ENCODE measurements at places on chromosomes 1 and 21.
A peak's percentile ranks its signal among the peaks of the same experiment; 100 is the strongest.

- no peak for DNase-seq
Observed at GRCh38 chr1:230159580-230159979, 92.5 kb downstream of the GALNT2 start.

DNA sequence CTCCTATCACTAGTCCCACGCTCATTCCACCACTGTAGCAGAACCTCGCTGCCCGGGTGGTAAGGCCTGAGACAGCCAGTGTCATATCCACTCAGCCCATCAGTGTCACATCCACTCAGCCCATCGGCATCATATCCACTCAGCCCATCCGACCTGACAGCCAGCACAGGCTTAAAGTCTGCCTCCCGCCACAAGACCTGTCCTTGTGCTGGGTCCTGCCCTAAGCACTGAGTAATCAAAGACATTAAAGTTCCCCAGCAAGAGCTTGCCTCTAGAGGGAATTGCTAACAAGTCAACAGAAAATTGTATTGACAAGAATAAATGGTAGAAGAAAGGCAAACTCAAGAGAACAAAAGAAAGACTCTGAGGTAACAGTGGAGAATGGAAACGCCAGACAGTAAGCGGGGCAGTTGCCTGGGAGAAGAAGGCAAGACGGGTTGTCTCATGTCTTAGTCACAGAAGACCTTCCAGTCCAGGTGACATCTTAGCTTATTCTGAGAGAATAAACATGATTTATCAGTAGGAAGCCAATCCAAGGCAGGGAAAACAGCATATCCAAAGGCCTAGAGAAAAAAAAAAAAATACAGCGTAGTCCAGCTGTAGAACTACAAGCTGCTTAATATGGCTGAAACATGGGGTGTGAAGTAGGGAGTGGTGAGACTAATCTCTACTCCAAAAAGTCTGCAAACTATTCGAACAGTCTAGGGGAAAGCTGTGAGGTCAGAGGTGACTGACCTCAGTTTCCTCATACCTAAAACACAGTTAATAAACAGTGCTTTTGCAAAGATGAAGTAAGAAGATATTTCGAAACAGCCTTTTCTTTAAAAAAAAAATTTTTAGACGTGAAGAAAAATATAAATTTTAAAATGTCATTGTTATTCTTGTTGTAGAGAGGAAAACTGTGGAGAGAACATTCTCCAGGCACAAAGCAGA is 1.1 kb downstream of the ITLN1 start:
- no peak for DNase-seq

- DNase-seq: no peak
Observed at GRCh38 chr1:19169642-19170041, 40.4 kb downstream of the UBR4 start.

GRCh38 chr21:46621457-46622182 is 13.9 kb upstream of the PRMT2 start:
- no peak for DNase-seq

- no peak for DNase-seq
Observed at GRCh38 chr1:207861442-207862177, 49.3 kb downstream of the CD34 start.

GRCh38 chr21:18245464-18245967 is 883 bp downstream of the CHODL start:
- no peak for DNase-seq

DNA sequence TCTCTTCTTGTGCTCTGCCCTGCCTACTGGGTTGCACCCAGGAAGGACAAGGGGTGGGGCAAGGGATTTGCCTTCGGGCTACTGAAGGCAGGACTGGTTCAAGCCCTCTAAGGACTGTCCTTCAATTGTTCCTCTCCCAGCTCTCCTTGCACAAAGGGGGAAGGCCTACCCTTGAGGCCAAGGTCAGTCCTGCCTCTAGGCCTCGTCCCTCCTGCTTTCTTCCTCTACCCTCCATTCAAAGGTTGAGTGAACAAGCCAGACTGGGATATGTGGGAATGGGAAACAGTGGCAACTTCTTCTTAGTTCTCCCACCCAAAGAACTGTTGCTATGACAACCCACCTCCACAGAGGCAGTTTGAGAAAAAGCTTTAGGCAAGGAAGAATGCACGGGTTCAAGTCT is 2.7 kb downstream of the LURAP1 start:
- no peak for DNase-seq

- no peak for DNase-seq
Observed at GRCh38 chr1:208682664-208683013, 438.5 kb upstream of the PLXNA2 start.

DNA sequence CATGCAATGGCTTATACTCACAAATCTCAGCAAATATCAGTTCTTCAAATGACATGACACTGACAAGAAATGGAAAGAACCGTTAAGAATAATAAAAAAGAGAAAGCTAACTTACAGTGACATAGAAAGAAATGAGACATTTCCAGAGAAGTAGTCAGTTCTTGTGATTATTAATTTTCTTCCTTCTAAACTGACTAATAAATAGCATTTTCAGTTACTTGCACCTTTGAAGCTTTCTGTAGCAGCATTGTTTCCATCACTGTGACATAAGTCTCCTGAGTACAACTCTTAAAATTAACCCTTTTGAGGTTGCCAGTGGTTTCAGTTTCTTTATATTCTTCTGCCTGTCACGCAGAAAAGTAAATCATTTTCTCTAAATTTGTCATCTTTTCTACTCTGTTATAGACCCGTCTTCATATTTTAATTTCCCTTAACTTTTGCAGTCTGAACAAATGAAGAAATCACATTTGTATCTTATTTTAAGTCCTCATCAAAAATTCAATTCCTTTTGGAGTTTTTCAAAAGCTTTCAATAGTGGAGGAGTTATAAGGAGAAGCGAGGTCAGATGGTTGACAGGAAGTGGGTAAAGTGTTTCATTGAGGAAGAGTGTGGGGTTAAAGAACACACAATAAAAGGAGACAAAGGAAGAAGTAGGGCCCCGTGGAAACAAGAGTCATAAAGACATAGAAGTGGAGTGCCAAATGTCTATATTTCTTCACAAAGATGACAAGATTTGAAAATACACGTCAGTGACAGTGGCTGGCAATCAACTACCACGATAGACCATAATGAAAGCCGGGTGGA is 57.9 kb upstream of the S1PR1 start:
- no peak for DNase-seq

DNA sequence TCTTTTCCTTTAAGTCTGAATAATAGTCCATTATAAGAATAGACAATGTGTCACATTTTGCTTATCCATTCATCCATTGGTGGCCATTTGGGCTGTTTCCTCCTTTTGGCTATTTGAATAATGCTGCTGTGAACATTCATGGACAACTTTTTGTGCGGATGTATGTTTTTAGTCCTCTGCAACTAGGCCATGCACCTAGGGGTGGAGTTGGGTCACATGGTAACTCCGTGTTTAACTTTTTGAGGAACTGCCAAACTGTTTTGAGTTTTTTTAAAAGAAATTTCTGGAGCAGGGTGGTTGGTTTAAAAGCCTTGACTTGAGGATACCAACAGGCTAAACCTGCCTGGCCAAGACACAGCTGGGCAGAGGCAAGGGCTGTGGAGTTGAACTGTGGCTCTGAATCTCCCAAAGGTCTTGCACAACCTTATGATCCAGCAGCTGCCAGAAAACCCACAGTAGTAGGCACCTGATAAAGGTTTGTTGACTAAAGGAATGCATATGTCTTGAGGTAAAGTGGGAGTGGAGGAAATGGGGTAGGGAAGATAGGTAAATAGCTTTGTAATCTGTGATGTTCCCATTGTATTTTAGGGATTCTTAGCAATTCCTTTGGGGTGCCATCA is 5.6 kb upstream of the RPTN start:
- no peak for DNase-seq

DNA sequence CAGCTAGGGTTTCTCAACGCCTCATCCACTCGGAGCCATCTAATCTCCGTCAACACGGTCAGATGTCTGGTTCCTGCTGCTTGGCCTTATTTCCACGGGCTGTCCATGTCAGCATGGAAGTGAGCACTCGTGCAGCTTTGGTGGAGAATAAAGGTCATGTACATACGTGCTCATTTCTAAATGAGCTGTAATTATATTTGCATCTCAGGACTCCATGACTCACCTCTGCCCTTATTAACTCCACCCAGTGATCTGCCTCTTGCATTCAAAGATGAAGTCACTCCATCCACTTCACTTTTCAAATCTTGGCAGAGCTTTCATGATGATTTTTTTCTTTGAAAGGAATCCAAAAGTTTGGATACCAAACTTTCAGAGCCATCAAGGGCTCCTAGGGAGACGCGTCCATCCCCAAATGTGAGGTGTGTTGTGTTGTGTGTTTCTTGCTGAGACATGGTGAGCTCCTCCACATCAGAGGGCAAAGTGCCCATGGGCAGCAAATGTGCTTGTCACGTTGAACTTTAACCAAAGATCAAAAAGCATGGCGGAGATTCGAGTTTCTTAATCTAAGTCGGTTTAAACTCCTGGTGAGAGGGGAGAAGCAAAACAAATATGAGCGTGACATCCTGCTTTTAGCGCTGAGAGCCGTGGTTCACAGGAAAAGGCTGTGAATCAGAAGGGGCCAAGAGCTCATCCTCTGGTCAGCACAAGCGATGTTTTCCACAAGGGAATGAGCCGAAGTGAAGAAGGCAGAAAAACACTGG is 68.6 kb upstream of the ERRFI1 start:
- no peak for DNase-seq

- no peak for DNase-seq
Observed at GRCh38 chr21:39384674-39385298, 35.9 kb upstream of the HMGN1 start.

DNA sequence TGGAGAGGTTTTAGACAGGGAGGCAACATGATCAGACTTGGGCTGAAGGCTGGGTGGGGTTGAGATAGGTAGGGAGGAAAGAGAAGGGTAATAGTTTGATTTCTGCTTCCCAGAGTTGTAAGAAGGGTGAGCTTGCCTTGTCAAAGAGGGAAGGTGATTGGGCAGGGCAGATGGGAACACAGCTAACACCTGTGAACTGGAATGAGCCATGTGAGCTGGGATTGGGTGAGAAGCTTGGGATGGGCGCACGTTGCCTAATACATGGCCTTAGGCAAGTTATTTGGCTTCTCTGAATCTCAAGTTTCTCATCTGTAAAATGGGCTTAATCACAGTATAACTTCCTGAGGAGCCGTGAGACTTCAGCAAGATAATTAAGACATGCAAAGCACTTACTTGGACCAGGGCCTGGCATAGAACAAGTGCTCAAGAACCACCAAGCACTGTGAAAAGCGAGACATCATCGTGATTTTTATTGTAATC is 33.8 kb upstream of the ID3 start:
- DNase-seq: no peak

- DNase-seq: no peak
Observed at GRCh38 chr1:29236712-29237128, 398 bp downstream of the PTPRU start.

DNA sequence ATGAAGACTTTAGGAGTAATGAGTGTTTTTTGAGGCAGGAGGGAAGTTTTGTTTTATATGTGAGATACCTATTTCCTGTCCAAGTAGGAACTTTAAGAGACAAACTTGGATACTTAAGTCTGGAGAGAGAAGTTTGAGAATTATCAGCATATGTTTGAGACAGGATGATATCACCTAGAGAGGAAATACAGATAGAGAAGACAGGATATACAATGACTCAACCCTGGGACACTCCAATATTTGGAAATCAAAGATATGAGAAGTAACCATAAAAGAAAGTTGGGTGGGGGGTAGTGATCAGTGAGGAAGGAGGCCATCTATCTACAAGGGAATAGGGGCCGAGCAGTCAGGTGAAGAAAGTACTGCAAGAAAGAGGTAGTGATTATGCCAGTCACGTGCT is 6.5 kb downstream of the LCE7A start:
- no peak for DNase-seq

DNA sequence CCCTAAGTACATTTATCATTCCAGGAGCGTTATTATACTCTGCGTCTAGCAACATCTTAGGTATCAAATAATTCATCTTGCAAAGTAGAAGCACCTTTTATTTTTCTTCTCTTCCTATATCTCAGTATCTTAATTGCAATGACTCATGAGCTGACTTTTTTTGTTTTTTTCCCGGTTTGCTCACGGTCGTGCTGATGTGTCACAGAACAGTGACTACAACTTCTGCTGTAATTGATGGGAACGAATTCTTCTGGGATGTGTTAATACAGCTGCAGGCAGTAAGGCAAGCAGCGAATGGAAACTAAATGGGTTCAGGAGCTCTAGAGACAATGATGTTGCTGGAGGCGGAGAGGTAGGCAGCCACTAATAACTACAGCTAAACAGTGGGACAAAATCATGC is 89.8 kb upstream of the TMPRSS15 start:
- DNase-seq: no peak

DNA sequence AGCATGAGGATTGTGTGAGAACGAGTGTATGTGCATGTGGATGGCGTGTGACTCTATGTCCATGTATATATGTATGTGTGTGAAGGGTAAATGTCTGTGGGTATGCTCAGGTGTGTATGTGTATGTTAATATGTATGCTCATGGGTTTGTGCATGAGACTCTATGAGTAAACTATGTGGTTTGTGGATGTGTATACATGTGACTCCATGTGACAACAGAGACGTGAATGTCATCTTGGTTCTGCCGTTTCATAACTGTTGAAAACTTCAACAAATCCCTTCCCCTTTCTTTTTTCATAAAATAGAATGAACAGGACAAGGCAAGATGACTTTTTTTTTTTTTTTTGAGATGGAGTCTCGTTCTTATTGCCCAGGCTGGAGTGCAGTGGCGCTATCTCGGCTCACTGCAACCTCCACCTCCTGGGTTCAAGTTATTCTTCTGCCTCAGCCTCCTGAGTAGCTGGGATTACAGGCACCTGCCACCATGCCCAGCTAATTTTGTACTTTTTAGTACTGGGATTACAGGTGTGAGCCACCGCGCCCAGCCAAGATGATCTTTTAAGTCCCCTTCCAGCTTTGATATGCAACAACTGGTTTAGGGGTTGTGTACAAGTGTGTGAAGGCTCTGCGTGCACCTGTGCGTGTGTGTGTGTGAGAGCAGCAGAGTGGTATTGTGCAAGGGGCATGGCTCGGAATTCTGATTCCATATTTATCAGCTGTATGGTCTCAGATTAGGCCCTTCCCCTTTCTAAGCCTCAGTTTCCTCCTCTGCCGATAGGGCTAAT is 106.3 kb downstream of the EBNA1BP2 start:
- no peak for DNase-seq

GRCh38 chr1:38004284-38005108 is 818 bp downstream of the FHL3 start:
- DNase-seq: peak; percentile 60

- DNase-seq: no peak
Observed at GRCh38 chr1:1600861-1601563, 1.1 kb upstream of the FNDC10 start.

- DNase-seq: no peak
Observed at GRCh38 chr1:176789571-176790090, 326.7 kb downstream of the PAPPA2 start.

DNA sequence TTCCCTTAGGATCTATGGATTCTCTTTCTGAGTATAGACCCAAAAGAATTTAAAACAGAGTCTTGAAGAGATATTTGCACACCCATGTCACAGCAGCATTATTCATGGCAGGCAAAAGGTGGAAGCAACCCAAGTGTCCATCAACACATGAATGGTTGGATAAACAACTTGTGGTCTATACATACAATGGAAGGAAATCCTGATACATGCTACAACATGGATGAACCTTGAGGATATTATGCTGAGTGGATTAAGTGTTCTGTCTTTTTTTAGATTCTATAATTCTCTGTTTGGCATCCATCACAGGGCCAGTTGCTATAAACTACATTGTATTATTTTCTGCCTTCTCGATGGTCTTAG is 39.8 kb downstream of the PTPN14 start:
- DNase-seq: no peak

- DNase-seq: no peak
Observed at GRCh38 chr1:177209357-177209756, 38.6 kb downstream of the BRINP2 start.
